ENCODE measurements at places on chromosomes 3 and 15.

- DNase-seq: no peak
Measured at GRCh38 chr3:134228035-134228434, 22.6 kb downstream of the RYK start.

GRCh38 chr3:30527720-30528119 lies 78.7 kb upstream of the TGFBR2 start:
- peak; percentile 41 for DNase-seq

- DNase-seq: no peak
Measured at GRCh38 chr3:56711344-56711743, 28.3 kb upstream of the TASOR start.

GRCh38 chr3:167184511-167184910 lies 195.6 kb downstream of the ZBBX start:
- DNase-seq: no peak

DNA sequence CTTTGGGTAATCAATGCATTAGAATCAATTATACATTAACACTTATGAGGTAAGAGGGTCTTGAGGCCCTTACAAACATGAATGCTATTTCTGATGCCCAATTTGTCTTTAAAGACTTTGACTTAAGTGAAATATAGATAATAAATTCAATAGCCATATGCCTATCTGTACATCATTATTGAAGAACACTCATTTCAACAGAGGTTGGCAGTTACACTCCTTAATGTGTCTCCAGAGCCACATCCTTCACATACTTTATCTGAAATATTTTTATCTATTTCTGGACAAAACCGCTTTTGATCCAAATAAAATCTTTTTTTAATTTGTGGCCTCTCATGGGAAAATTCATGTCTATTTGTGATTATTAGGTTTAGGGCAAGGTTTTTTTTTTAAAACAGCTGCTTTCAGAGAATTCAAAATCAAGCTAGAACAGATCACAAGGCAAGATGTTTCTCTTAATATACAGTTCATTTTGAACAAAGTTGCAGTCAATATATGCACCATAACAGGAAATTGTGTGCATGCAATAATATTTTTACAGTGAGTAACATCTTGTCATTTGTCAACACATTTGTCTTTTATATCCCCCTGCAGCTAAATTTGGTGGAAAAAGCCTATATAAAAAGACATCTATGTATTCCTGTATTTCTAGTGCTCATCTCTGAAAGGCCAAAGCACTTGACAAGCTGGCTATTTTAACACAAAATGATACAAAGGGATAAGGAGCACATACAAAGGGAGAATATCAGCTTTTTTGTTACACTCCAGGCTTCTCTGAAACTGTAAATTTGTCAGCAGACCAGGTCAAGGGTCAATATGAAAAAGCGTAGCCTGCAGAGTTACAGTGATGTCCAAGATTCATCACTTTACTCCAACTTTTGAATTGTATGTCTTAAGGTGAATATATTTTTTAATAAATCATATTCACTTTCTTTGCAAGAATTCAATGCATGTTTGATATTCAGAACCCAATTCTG lies 146.2 kb upstream of the DPH6 start:
- DNase-seq: peak; percentile 83

GRCh38 chr3:71051893-71052687 lies 531.4 kb downstream of the FOXP1 start:
- peak; percentile 70 for DNase-seq

DNA sequence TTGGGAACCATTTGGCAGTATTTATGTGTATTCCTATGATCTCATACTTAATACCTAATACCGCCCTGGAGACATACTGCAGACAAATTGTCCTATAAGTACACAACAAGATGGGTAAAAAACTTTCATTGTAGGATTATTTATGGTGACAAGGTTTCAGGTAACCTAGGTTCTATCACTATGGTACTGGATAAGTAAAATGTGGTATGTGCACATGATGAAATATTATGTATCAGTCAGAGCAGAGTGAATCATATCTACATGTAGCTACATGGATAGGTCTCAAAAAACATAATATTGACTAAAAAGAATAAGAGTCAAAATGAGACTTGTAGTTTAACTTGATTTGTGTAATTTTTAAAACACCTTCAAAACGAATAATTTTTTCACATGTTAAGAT lies 147.8 kb downstream of the LEKR1 start:
- DNase-seq: no peak

GRCh38 chr3:106305127-106305526 lies 436.3 kb upstream of the CBLB start:
- DNase-seq: peak; percentile 32

DNA sequence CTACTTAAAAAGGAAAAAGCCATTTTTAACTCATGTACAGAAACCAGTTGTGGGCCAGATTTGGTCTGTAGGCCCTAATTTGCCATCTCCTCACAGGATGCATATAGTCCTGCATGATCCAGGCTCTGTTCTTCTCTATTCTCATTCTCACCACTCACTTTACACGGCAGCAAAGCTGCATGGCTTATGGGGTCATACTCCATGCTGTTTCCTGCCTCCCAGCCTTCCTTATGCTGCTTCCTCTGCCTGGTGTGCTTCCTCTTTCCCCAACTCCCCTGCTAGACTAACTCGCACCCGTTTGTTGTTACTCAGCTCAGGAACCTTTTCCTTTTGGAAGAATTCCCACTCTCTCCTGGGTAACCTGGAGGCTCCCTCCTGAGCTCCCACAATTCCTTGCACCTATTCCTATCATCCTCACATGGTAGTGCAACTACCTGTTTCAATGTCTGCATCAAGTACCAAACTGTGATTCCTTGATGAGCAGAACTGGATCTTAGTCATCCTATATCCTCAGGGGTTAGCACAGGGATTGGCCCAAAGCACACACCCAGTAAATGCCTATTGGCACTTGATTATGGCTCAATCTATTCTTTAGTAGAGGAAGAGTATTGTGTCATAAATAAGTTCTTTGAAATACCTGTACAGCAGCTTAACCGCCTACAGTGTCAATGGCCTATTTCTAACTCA lies 172.1 kb upstream of the MITF start:
- DNase-seq: no peak
